Activated CD4-positive, alpha-beta memory T cell treated with anti-CD3 and anti-CD28 coated beads for 36 hours (primary cell): ENCODE measurements at places on chromosomes 3 and 15. TPM values are rescaled to one million over a fixed set of nuclear protein-coding genes. Genes with fewer than 3 reads are reported as not detected.

GRCh38 chr3:18988614-18989229, 159.6 kb upstream of the KCNH8 start:
- DNase-seq = no peak

- DNase-seq = no peak
Observed at GRCh38 chr3:130948929-130949328, 55.0 kb downstream of the ATP2C1 start.

Gene ULK4
- 9.5 TPM for total RNA-seq

Gene C2CD4A
- 2.6 TPM for total RNA-seq

- no peak for DNase-seq
Observed at GRCh38 chr15:75872403-75872990, 29.2 kb downstream of the UBE2Q2 start.

Gene FSTL1
- 0.40 TPM for total RNA-seq

DNA sequence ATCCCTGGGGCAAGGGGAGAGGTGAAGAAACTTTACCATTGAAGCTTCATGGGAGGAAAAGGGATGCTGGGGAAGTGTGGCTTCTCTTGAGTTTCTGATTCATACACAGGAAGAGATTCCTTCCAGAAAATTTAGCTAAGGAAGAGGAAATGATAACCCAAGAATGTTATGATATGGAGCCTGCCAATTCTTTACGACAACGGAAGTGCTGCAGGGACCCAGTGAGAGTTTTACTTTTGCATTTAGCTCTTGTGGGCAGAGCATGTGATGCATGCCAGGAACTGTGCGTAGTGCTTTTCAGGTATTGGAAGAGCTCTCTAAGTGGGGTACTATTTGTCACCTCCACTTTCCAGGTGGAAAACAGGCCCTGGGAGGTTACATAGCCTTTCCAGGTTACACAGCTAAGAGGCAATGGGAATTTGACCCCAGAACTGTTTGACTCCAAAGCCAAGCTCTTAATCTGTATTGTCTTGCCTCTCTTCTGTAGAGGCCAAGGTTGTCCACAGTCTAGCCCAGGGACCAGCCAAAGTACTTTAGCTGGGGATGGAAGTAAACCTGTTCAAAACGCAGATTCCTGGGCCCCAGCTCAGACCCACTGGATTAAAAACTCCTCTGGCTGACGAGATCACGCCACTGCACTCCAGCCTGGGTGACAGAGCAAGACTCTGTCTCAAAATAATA, 23.0 kb downstream of the CMTM7 start:
- peak; percentile 68 for DNase-seq

Gene OR5K2
- not detected for total RNA-seq

Gene AP3B2
- total RNA-seq = not detected

DNA sequence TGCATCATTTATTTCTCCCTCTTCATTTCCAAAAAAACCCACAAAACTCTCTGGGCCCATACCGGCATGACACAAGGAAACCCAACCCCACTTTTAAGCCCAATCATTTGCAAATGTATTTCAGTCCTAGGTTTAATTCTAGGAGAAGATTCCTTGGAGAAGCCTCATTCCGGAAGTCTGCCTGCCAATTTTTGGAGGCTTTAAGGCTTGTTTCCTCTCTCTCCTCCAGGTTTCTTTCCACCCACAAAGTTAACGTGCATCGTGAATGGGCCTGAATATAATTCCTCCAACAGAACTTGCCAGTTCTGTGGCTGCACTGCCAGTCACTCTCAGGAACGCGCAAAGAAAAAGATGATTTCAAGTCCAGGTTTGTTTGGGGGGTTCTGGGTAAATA, 69.9 kb upstream of the FOXP1 start:
- no peak for DNase-seq

- no peak for DNase-seq
Observed at GRCh38 chr3:187465503-187465902, 97.3 kb downstream of the RTP4 start.

- no peak for DNase-seq
Observed at GRCh38 chr3:82587174-82587573, 825.7 kb upstream of the GBE1 start.

GRCh38 chr15:77266708-77267386, 153.1 kb downstream of the PEAK1 start:
- DNase-seq = no peak

- DNase-seq = peak; percentile 46
Observed at GRCh38 chr15:82647835-82648256, 683 bp upstream of the CPEB1 start.

Gene TRIM71
- 0.02 TPM for total RNA-seq

- no peak for DNase-seq
Observed at GRCh38 chr3:170585008-170585936, 603 bp downstream of the SLC7A14 start.

GRCh38 chr3:149638228-149639092, 19.4 kb downstream of the WWTR1 start:
- no peak for DNase-seq

DNA sequence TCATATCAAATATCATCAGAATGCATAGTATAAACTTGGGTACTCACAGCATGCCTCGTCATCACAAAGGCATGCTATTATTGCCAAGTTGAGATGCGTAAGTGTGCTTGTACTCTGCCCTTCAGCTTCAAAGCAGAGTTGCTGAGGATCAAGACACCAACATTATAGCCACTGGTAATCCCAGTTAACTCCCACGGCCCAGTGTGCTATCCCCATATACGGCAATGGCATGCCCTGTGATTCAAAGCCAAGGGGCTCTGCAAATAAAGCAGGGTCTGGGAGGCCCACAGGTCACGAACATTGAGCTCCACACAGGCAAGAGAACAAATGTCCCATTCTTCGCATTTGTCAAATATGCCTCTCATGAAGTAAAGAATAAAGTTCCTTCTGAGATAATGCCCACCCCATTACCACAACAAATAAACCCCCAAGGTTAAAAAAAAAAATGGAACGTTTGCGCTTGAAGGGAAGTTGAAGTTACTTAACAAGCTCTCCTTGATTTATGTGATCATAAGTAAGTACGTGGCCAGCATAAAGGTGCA, 298.1 kb upstream of the NECTIN3 start:
- DNase-seq = no peak

Gene ADIPOQ
- total RNA-seq = not detected

Gene TUSC7
- not detected for total RNA-seq

DNA sequence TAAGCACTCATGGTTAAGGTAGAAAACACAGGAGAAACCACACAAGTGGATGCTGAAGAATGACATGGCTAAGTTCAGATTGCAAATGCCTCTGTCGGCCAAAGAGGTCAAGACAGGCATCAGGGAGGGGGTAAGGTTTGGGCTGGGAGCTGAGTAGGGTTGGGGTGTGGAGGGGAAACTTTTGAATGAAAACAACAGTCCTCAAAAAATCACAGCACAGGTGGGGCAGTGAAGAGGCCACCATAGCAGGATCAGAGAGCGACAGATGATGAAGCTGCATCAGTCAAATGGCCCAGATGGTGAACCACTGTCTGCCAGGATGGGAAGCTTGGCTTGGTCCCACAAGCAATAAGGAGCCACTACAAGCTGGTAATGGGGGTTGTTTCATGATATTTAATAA, 74.9 kb downstream of the ADCY5 start:
- DNase-seq = no peak

- DNase-seq = no peak
Observed at GRCh38 chr15:54424171-54424570, 445.9 kb downstream of the UNC13C start.

DNA sequence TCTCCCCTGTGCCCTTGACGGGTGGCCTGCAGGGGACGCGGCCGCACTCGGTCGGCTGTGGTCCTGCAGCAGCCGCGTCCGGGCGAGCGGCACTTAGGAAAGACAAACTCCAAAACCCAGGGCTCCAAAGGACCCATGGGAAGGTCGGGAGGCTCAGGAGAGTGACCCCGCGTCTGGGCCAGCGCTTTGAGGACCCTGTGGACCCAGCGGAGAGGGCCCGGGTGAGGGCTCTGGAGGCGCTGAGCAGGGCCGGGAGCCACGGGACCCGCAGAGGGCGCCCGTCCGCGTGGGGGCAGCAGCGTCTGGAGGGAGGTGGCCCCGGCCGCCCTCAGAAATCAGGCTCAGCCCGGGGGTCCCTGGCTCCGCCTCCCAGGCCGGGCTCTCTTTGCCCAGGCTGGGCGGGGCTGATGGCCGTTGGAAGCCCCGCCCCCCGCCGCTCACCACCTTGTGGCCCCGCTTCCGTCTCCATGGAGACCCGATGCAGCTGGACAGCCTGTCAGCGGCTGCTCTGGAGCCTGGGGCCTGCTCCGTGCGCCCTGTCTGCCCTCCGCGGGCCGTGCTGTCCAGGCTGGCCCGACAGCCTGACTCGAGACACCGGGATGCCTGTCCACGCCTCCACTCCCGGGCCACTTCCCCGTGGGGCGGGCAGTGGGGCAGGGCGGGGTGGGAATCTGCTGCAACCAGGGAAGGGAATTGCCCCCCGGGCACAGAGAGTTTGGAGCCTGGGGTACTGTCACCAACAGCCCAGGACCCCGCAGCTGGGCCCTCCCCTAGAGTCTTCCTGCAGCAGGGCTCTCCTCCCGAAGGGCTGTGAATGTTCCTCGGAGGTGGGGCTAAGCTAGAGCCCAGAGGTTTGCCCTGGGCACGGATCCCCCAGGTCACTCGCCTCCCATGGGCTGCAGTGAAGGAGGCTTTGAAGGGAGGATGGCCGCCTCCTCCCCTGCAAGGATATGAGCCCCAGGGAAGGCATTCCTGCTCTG, 34.8 kb upstream of the RPL32 start:
- DNase-seq = peak; percentile 30

DNA sequence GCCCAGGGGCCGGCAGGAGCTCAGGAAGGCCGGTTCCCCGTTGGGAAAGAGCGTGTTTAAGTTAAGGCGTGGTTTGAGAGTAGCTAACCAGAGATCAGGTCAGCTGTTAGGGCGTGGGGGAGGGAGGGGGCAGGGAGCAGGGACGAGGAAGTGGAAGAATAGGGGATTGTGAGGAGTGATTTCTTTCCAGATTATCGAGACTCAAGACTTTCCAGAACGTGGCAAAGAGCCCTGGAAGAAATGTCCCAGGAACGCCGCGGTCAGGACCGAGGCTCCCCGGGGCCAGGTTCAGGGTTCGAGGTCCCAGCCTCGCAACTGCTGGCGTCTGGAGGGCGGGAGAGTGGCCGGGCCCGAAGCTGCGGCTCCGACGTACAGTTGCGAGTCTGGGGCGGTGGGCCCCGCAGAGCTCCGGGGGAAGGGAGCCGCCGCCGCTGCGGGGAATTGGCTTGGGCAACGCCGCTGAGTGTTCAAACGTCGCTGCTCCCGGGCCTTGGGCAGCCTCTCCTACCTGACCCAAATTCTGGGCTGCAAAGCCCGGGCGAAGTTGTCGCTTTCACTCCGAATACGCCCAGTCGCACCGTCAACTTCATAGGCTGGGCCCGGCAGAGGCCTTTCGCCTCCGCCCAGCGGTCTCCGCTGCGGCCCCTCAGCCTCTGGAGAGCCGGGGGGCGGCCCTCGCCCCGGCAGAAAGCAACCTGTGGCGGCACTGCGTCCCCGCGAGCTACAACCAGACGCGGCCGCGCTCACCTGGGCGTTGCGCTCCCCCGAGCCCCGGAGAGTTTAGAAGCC, 9.5 kb downstream of the ISL2 start:
- DNase-seq = no peak

GRCh38 chr3:13114811-13115575, 41.8 kb upstream of the IQSEC1 start:
- no peak for DNase-seq

DNA sequence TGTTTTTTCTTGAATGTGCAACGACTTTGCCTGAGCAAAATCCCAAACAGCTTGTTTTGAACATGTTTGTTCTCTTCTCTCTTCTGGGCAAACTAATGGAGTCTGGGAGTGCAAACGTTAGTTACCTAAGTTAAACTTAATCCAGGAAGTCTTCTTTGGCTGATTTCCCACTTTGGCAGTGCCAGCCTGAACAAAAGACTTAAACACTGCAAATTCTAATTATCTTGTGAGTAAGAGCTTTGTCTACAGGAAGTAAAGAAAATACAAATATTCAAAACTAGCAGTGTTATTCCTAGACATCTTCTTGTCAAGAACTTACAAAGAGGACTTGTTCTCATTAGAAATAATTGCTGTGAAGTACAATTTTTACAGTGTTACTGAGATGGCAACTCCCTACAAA, 16.7 kb upstream of the DENND6A start:
- no peak for DNase-seq

- DNase-seq = no peak
Observed at GRCh38 chr3:131591394-131592014, 88.7 kb upstream of the MRPL3 start.

GRCh38 chr3:142595581-142595950, 627 bp upstream of the PLS1 start:
- DNase-seq = no peak

- no peak for DNase-seq
Observed at GRCh38 chr15:91921188-91921842, 67.8 kb downstream of the SLCO3A1 start.

- no peak for DNase-seq
Observed at GRCh38 chr3:40985195-40985594, 214.1 kb upstream of the CTNNB1 start.

DNA sequence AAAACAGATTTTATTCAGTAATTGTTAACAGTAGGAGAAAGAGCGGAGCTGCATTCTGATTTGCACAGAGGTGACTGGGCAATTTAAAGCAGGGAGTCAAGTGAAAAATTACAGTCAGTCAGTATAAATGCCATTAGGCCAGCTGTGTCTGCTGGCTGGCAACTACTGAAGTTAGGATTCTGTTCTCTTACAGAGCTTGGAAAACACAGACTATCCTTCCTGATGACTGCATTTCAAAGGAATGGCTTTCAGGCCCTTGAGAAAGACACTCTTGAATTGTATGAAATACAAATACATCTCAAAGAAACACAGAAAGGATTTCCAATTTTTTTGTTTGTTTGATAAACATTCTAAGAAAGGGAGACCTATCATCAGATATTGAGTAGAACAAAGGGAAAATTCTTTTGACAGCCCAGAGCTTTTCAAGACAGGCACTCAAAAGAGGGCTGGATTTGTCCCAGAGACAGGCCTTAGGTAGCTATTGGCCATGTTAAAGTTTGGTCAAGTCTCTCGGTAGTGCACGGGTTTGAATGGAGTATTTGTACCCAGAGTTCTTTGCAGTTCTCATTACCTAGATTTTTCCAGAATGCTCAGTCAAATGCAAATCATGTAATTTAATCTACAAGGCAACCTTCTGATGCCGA, 551.2 kb upstream of the CCDC54 start:
- no peak for DNase-seq

GRCh38 chr3:127723011-127723567, 50.3 kb downstream of the ABTB1 start:
- no peak for DNase-seq

DNA sequence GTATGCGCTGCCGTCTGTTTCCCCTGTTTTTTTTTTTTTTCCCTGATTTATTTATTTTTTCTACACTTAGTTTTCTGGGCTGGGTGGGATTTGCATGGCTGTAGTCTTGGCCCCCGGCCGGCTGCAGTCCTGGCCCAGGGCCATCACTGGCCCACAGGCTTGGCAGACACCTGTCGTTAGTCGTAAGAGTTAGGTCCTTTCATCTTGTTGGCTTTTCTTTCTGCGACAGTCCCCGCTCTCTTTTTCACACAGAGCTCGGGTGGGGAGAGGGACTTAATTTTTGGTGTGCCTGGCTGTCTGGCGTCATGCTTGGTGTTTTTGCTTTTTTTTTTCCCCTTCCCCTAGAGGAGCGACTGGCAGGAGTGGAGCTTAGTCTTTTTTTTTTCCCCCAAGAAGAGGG, 183.4 kb downstream of the KLF13 start:
- no peak for DNase-seq

Gene FAM107A
- total RNA-seq = not detected

- DNase-seq = no peak
Observed at GRCh38 chr15:71106802-71107500, 8.3 kb upstream of the THSD4 start.

- DNase-seq = no peak
Observed at GRCh38 chr15:62118520-62119226, 46.4 kb downstream of the C2CD4B start.

Gene ANKRD63
- total RNA-seq = not detected

- DNase-seq = no peak
Observed at GRCh38 chr3:195015021-195015420, 255.9 kb downstream of the XXYLT1 start.
